ENCODE measurements at places on chromosomes 13 and 19.

- DNase-seq, result no peak
Observed at GRCh38 chr19:19817357-19817756, 4.2 kb downstream of the ZNF506 start.

- DNase-seq, result peak; percentile 43
Observed at GRCh38 chr13:45196622-45197021, 4.2 kb downstream of the KCTD4 start.

GRCh38 chr19:45475537-45476291 lies 7.9 kb downstream of the FOSB start:
- no peak for DNase-seq

- no peak for DNase-seq
Observed at GRCh38 chr13:94550062-94550738, 45.8 kb downstream of the TGDS start.

DNA sequence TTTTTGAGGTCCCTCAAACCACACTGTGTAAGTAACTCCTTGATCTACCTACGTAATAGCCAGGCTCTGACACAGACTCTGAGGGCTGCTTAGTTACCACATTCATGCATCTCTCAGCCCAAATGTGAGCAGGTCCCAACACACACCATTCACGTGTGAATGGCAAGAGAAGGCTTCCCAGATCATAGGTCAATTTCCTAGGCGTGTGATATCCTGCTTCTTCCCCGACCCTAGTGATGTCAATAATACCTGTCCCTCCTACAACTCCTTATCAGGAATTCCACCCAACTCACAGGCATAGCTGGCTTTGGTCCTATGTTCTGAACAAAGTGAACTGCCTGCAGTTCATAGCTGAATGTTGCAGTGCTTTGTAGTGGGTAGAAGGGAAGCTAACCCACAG lies 334.5 kb downstream of the RFC3 start:
- DNase-seq, result no peak

GRCh38 chr13:22201375-22201925 lies 530.6 kb downstream of the FGF9 start:
- DNase-seq, result no peak

DNA sequence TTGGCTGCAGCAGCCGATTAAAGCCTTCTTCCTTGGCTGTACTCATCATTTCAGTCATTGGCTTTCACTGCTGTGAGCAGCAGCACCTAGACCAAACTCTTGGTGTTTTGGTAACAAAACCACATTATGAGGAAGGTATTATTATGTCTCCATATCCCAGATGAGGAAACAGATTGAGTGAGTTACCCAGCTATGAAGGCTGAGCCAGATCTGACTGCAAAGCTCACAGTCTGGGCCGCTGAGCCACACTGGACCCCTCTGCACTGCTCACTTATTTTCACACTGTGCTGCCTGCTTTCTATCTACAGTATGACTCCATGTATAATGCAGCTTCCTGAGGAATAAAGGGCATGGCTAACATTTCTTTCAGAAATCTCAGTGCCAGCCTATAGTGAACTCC lies 24.5 kb downstream of the CRYL1 start:
- DNase-seq, result no peak

- no peak for DNase-seq
Observed at GRCh38 chr19:48512504-48513288, 1.1 kb upstream of the LMTK3 start.

DNA sequence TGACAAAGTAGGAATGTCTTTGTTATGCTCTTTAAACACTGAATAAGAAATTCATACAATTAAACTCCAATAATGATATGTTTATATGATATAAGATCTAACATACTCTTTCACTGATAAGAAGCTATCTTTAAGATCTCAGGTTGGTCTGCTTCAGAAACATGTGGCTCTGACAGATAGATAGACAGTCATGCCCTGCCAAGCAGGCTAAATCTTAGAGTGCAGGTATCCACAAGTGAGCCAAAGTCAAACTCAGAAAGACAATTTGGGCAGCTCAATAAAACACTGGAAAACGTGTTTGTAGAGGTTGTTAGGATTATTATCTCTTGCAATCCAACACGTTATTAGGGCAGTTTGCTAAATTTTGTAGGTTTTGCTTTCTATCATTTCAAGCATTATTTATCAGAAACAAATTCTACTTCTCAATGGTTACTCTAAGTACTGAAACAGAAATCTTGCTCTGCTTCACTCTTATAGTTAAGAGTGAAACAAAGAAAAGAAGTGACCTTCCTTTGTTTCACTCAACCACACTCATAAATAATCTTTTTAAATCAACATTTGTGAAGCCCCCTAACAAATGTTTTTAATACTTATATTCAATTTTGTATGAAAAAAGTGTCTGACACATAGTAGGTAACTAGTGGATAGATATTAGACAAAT lies 1255.6 kb downstream of the DIAPH3 start:
- DNase-seq, result no peak

- DNase-seq, result peak; percentile 46
Observed at GRCh38 chr13:76730220-76730619, 156.0 kb downstream of the KCTD12 start.

- DNase-seq, result no peak
Observed at GRCh38 chr19:4472174-4472974, at the start of gene HDGFL2. Gene HDGFL2, plus strand, starts transcription at chr19:4472297. Its CDS starts 54 bp downstream, at chr19:4472351.

DNA sequence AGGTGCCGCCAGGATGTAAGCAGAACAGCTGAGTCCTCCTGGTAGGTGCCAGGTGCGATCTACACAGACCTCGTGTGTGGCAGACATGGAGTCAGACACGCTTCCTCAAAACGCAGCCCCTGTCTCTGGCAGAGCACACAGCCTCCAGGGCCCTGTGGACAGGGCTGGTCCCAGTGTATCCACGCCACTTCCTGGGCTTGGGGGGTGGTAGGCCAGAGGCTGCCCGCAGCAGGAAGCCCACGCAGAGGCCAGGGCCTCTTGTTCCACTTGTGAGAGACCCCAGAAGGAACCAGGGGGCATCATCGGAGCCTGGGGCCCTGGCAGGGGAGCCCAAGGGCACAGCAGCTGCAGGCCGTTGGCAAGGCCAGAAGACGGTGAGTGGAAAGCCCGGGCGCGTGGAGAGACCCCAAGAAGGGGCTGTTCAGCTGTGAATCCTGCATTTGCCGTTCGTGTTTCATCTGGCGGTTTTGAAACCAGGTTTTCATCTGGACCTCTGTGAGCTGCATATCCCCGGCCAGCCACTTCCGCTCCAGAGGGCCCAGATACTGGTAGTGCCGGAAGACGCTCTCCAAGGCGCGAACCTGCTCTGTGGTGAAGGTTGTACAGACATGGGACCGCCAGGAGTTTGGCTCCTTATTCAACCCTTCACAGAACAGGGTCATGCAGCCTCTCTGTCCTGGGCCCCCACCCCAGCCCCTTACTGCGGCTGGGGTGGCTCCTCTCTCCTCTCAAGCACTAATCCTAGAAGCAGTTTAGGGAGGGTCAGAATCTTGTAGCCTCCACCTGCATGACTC lies 25.1 kb upstream of the SLITRK1 start:
- DNase-seq, result no peak

DNA sequence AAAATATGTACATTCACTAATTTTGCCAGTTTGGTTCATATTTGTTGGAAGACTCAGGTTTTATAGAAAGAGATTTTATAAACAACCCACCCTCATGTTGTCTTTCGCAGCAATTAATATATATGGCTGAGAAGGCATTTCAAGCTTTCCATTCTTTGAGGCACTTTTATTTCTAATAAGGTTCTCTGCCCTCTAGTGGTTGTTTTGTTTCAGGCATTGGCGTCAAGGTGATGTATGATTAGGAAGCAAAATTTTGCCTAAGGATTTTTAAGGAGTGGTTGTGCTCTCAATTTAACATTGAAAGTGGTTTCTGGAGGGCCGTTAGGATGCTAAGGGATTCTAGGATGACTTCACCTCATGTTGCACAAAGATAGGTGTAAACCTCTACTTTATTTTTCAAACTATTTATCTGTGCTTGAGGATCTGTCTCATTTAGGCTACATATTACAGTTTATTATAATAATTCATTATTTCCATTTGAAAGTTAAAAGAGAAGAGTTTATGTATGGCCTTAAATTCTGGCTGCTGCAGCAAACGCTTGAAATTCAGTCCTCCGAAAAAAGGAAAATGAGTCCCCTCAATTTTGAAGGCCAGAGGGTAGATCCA lies 35.9 kb downstream of the OXGR1 start:
- DNase-seq, result peak; percentile 6

DNA sequence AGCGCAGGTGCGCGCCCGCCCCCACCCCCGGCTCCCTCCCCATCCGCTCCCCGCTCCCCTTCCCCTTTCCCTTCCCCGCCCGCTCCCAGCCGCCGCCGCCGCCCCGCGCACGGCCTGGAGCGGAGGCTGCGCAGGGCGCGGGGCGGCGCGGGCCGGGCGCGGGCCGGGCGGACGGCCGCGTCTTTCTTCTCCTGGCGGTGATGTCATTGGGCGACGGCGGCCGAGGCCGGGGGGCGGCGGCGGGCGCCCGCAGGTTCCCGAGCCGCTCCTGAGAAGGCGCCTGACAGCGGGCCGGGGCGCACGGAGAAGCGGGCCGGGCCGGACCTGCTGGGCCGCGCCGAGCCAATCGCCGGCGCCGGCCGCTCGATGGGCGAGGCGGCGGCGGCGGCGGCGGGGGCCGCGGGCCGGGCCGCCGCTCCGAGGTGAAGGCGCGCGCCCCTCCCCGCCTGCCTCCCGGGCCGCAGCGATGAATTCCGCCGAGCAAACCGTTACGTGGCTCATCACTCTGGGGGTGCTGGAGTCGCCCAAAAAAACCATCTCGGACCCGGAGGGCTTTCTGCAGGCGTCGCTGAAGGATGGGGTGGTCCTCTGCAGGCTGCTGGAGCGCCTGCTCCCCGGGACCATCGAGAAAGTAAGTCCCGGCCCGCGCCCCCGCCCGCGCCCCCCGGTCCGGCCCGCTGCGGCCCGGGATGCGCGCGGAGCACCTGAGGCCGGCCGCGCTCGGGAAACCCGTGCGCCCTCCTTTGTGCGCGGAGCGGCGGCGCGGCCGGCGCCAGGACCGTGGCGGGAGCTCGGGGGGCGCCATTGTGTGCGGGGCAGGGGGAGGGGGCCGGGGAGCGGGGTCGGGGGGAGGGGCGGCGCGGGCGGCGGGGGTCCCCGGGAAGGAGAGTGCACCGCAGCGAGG lies at the start of gene ARHGEF7:
Gene ARHGEF7, plus strand, starts transcription at position 250 of the 904 bp plus-strand sequence. Its CDS starts 217 bp downstream, at position 467.
- DNase-seq, result no peak

DNA sequence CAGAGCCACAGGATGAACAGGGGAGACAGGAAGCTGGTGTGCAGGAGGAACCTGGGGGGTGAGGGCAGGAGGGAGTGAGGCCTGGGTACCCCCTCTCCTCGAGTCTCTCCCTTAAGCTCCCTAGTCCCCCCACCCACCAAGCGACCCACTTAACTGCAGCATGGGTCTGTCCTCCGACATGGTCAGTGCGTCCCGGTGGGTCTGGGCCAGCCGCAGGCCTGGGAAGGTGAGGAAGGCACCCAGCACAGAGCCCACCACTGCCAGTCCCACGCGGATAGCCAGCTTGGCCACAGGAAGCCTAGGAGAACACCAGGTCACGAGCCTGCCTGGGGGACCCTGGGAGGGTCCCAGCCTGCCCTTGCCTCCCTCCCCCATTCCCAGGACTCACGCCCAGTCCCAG lies 16.9 kb downstream of the TMEM161A start:
- DNase-seq, result no peak

GRCh38 chr19:31416548-31416947 lies 67.3 kb upstream of the TSHZ3 start:
- DNase-seq, result no peak

- no peak for DNase-seq
Observed at GRCh38 chr13:102567857-102568256, 28.9 kb upstream of the TPP2 start.

- no peak for DNase-seq
Observed at GRCh38 chr13:113072376-113072775, 33.2 kb upstream of the F7 start.

- peak; percentile 95 for DNase-seq
Observed at GRCh38 chr19:37172368-37173366, at the start of gene ZNF585A. Gene ZNF585A, minus strand, starts transcription at chr19:37172695. Its CDS starts 2,785 bp downstream, at chr19:37169910.

DNA sequence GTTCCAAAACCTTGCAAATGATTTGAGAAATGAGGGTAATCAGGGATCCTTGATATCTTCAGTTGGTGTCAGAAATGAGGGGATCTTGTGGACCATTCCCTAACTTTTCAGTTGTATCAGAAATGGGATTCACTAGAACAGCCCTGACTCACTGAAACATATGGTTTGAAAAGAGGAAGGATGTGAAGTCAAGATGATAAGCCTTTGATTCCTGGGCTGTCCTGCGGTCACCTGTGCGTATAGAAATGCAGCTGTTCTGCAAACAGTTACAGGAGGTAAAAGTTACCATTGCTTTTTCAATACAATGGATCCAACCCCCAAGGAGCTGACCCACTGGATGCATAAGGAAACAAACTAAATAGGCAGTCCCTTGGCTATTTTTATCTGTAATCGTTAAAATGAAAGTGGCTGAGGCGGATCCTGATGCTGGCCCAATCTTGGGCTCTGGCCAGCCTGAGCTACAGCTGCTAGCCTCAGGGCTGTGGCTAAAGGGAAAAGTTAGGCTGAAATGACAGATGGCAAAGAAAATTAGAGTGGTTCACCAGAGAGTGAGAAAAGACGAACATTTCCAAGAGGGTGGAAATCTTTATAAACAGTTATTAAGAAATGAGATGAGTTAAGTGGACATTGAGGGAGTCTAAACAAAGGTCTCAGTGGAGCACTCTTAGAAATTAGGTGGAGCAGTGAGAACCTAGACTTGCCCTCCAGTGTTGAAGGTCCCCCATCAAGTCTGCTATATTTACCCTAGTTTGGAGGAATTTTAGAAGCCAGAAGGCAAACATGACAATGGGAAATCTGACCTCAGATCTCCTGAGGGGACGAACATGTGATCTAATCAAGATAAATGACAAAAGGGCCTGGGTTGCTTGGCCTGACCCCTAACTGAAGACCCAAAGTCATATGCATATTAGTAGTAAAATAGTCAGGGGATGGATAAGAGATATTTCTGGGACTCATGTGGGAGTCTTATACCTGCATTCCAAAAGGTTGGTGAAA lies 7.6 kb downstream of the SIGLECL1 start:
- DNase-seq, result no peak

GRCh38 chr19:920051-920864 lies 3.1 kb downstream of the KISS1R start:
- no peak for DNase-seq

- no peak for DNase-seq
Observed at GRCh38 chr13:69477451-69477850, 630.2 kb upstream of the ATXN8OS start.

DNA sequence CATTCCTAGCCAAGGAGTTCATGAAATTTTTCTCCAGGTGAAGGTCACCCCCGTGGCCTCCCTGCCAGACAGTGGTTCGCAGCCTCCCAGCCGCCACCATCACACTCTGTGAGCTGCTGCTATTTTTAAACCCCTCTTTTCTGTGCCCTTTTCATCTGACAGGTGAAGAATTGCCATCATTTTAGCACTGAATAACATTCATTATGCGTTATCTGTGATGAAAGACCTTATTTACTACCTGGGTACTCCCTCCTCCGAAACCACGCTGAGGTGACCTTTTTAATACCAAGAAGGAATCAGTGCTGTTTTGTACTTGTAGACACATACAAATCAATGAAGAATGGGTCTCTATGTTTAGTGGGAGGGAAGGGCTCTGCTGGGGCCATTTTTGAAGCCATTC lies 148.9 kb upstream of the GPR12 start:
- DNase-seq, result no peak

DNA sequence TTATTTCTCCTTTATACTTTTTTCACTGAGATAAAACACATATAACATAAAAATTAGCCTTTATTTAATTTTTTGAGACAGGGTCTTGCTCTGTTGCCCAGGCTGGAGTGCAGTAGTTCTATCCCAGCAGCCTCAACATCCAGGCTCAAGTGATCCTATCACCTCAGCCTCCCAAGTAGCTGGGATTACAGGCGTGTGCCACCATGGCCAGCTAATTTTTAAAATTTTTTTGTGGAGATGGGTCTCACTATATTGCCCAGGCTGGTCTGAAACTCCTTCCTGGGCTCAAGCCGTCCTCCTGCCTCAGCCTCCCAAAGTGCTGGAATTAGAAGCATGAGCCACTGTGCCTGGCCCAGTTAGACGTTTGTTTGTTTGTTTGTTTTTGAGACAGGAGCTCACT lies 28.4 kb downstream of the CRTC1 start:
- DNase-seq, result no peak
